Fibroblast of skin of right quadriceps (primary cell): ENCODE measurements at places on chromosomes 12 and 14.

- peak; percentile 92 for DNase-seq
These were observed 8.5 kb upstream of the PTPRB start for GRCh38 chr12:70645494-70646317.

GRCh38 chr14:103143506-103143905 lies 20.2 kb downstream of the TNFAIP2 start:
- DNase-seq: peak; percentile 45

GRCh38 chr14:80212023-80212397 lies 706 bp upstream of the DIO2 start:
- DNase-seq: peak; percentile 70

- DNase-seq: no peak
These were observed 106.1 kb downstream of the DAD1 start for GRCh38 chr14:22482782-22483553.

GRCh38 chr14:76426161-76426696 lies 50.3 kb downstream of the ESRRB start:
- DNase-seq: no peak

GRCh38 chr12:132194056-132194455 lies 49.8 kb downstream of the NOC4L start:
- DNase-seq: no peak

GRCh38 chr14:96598332-96598928 lies 96.2 kb downstream of the PAPOLA start:
- no peak for DNase-seq

DNA sequence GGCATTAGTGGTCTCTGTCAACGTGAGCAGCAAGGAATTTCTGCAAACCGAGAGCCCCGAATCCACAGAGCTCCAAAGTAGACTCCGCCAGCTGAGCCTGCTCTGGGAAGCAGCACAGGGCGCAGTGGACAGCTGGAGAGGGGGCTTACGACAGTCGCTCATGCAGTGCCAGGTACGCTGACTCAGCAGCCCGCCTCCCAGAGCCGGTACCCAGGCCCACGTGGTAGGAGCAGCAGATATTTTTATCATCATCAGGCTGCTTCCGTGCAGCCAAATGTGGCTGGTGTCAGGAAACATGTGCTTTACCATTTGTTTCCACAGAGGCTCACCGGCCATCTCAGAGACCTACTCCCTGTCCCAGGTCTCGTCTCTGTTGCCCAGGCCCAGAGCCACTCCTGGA lies 73.7 kb downstream of the ESR2 start:
- DNase-seq: no peak

DNA sequence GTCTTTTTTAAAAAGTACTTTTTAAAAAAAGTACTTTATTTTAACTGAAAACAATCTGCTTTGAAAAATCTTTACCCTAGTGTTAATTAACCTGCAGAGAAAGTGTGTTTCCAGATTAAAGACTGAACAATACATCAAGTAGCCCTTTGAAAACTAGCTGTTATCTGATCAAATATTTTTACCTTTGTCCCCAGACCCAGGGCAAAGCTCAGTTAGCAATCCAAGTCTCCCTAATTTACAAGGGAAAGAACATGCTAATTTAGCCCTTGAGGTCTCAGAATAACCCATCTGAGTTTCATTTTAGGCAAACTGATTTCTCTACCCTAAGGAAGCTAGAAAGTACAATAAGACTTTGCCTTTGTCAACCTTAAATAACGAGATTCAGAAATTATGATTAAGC lies 91.2 kb downstream of the PPM1H start:
- DNase-seq: no peak

DNA sequence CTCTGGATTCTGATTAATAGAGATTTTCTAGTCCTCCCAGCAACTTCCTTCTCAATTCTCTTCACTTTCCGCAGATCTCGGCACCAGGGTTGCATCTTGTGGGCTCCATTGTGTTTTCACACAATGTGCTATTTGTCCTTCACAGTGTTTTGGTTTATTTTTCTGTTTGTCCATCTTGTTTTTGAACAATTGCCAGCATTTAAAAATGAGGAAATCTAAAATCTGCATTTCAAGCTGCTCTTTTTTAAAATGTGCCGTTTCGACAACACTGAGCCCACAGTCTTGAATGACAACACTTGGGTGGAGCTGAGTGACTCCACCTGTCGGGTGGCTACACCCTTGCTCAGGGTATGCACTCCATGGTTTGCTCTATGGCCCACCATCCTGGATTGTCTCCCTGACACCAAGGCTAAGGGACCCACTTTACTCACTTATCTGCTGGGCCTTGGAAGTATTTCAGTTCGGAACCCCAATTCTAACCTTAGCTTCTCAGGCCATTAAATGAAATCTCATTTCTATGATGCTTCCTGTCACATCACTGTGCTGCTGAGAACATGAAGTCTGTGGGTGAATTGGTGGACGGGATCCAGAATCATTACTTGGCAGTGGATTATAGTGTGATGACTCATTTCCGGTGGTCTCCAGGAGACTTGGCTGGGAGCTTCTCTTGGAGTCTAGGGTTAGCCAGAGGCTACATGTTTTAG lies 3.4 kb upstream of the MYRFL start:
- DNase-seq: peak; percentile 91

DNA sequence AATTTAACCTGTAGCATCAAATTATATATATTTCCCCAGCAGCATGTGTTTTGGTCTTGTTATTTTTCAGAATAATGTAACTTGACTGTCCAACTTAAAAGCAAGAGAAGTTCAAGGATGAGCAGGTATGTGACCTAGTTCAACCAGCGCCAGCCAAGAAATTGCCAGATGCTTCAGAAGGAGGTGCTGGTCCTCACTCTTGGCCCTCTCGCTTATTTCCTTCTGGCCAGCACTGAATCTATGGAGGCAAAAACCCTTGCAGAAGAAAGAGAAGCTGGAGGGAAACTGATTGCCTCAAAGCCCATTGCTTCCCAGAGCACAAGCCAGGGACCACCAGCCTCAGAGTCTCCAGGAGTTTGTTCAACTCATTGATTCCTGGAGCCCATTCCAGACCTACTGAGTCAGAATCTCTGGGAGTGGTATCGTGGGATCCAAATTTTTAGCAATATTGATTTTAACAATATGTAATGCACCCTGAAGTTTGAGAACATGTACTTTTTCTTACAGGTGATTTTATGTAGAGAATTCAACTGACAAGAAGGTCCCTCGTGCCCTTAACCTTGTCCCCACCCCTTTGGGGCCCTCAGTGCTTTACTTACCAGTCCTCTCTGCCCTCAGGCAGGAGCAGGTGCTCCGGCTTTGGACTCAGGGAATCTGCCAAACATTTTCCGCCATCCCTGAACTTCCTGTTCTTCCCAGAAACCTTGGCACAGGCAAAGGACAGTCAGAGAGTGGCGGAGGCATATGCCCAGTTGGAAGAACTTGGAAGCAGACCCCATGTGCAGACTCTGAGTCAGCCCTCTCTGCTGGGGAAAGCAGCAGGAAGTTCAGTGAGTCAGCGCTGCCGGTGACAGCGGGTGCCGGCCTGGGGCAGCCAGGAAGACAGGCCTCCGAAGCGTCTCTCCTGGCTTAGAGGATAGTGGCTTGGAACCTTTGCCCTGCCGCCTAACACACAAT lies 10.4 kb downstream of the BEST3 start:
- DNase-seq: peak; percentile 93

DNA sequence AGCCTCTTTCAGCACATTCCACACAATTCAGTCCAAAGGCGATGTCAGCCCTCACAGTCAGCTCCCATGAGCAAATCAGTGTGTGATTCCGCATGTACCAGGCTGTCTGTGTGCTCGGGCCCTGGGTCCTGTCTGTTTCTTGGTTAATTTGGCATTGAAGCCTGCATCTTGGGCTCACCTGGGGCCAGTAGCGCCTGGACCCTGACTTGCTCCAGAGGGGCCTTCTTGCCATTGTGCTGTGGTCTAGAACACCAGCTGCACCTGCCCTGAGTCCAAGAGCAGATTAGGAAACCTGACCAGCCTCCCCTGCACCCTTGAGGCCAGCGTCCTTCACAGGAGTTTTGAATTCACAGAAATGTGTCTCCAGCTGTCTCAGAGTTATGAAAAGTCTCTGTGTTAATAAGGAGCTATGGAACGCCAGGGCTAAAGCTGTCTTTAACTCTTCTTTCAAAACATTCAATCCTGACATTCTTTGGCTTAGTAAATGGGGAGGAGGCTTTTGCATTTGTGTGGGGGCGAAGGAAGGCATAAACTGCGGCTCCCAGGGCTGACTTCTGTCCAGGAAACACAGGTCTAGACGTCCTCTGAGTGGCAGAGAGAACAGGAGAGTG lies 102.2 kb downstream of the ARF6 start:
- no peak for DNase-seq

GRCh38 chr12:93734784-93735183 lies 57.6 kb downstream of the CRADD start:
- DNase-seq: no peak

DNA sequence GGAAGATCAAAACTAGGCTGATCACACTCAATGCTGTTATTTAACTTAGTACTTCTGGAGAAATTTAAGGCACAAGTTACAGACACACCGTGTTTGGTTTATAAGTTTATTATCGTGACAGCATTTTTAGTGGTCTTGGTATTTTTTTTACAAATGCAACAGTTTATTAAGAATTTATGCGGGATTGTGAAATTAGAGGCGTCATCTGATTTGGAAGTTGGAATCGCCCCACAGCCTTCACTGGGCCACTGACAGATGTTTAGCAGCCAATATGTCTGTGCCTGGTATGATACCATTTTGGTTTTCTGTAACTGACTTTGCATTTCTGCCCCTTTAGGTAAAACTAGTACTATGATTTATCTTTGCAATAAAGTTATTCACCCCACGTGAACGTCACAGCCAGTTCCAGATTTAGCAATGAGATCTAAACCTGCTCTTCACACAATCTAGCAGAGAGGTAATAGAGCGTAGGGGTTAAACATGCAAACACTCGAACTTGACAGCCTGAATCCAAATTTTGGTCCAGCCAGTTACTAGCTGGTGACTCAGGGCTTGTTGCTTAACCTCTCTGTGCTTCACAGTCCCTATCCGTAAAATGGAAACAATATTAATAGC lies 73.2 kb upstream of the SSTR1 start:
- DNase-seq: no peak

GRCh38 chr12:21568115-21568514 lies 36.5 kb downstream of the GYS2 start:
- DNase-seq: no peak

DNA sequence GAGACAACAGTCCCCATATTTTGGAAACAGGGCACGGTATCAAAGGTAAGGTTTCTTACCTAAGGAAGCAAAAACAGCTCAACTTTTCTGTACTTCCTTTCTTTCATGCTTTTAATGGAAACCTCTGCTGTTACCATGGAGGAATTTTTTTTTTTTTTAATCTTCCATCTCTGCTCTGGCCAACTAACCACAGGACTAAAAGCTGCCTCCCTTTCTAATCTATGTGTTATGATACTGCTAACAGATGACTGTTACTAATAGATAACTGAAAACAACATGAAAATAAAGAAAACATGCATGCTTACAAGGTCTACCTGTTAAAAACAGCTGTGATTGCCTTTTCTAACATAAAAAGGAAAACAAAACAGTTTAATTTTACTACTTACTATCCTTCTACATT lies 168.4 kb downstream of the SOX5 start:
- no peak for DNase-seq

DNA sequence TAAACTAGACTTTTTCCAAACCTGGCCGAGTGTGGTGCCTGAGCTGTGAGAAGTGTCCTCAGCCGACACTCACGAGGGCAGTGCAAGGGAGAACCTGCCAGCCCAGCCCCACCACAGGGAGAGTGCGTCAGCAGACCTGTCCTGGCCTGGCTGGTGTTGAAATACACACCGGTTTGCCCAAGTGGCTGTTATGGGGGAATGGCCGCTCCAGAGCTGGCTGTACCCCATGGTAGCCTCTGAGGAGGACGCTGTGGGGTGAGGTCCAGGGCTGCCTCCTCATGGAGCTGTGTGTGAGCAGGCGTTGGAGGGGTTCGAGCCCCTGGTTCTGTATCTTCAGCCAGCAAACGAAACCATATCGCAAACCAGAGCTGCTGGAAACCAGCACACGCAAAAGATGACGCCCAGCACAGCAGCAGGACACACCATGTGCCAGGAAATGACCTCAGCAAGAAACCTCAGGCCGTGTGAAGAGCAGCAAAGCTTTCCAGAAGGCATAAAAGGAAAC lies 9.4 kb downstream of the ANKRD9 start:
- DNase-seq: peak; percentile 76

DNA sequence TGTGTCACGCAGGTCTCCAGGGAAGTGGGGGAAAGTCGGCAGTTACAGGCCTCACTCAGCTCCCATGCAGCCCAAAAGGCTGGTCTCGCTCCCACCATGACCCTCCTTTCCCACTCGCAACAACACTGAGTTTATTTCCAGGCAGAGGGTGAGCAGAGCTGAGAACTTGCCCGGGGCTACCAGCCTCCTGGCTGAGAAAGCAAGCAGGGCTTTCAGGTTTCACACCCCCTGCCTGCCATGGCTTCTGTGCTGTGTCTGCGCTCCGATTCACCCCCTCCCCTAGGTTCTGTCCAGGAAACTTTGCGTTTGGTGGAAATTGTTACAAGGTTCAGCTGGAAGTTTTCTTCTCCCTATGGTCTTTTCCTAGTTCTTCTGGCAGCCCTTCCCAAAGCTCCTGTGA lies 17.1 kb downstream of the OR10G2 start:
- no peak for DNase-seq

DNA sequence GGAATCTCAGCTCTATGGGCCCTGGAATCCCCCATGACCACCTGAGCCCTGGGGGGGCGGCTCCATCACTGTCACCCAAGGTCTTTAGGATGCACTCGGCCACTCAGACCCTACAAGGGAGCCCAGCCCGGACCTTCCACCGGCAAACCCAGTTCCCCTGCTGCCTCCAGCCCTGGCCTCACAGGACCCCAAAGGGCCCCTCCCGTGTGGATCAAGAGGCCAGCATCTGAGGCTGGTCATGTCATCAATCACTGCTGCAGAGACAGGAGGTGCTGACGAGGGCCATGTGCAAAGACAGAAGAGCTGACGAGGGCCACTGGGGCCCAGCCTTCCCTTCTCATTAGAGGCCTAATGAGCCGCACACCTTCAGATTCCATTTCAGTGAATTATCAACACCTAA lies 39.0 kb upstream of the SFSWAP start:
- DNase-seq: no peak
